Cerebellum (tissue), 4 donors: ENCODE measurements at places on chromosomes 16 and 17.

DNA sequence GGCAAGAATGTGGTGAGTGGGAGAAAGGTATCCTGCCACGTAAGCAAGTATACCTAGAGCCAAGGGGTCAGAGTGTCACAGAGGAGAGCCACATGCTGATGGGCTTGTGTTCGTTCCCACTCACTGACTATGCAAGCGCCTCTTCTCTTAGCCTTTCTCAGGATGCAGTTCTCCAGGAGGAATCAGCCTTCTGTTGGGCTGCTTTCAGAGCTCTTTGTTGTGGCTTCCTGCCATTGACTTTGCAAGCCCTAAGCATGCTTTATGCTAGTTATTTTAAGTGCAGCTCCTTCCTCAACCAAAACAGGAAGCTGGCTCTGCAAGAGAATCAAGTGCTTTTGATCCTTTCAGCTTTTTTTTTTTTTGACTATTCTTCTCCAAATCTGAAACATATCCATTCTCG, 66.6 kb downstream of the SIAH1 start:
- no peak for DNase-seq

GRCh38 chr16:26583803-26584202, 482.9 kb upstream of the C16orf82 start:
- no peak for DNase-seq

DNA sequence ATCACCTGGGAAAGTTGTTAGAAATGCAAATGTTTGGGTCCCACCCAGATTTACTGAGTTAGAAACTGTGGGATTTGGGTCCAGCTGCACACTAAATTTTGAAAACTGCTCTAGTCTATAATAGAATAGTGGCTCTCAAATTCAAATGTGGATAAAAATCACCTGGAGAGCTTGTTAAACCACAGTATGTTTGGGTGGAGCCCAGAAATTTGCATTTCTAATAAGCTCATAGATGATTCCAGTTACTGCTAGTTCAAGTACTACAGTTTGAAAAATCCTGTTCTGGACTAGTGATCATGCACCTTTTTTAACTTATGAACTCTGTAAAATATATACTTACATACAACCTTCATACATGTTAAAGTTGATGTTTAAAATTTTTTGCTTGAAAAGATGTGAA, 27.8 kb downstream of the RABEP1 start:
- no peak for DNase-seq

- DNase-seq = peak; percentile 11
Observed at GRCh38 chr16:66188917-66189725, 177.4 kb upstream of the CDH5 start.

DNA sequence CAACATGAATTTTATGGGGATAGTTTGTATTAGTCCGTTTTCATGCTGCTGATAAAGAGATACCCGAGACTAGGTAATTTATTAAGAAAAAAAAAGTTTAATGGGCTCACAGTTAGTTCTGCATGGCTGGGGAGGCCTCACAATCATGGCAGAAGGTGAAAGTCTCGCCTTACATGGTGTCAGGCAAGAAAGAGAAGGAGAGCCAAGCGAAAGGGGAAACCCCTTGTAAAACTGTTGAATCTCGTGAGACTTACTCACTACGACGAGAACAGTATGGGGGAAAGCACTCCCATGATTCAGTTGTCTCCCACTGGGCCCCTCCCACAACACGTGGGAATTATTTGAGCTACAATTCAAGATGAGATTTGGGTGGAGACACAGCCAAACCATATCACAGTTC, 181.5 kb downstream of the PRKCA start:
- no peak for DNase-seq

DNA sequence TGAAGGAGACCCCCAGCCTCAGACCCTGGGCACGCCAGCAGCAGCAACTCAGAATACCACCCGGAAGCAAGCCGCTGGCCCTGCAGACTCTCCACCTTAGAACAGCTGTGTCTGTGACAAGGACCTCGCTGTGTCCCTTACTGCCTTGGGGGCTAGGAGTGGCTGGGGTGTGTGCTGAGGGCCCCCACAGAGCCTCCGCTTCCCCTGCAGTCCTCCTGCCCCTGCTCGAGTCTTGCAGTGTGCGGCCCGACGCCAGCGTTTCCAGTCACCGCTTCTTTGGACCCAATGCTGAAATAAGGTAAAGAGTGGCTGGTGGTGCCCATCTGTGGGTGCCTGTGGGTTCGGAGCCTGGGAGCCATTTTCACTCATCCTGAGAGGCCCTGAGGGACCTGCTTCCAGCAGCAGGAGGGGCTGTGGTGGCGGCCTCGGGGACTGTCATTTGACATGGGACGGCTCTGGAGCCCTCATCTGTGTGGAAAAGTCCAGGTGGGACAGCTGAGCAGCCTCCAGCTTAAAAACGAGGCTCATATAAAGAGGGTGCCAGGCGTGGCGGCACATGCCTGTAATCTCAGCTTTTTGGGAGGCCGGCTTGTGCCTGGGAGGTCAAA, 14.7 kb upstream of the MC1R start:
- no peak for DNase-seq
